ENCODE measurements at places on chromosomes 2 and 18. TPM values are rescaled to one million over a fixed set of nuclear protein-coding genes. Genes with fewer than 3 reads are reported as not detected.

Gene RNPEPL1
- polyA plus RNA-seq, result 36.7 TPM

Gene LCT
- 0.04 TPM for polyA plus RNA-seq

Gene SUCLG1
- polyA plus RNA-seq, result 174 TPM

Gene NEURL3
- polyA plus RNA-seq, result 6.1 TPM
